ENCODE measurements at places on chromosomes 6 and 20.

DNA sequence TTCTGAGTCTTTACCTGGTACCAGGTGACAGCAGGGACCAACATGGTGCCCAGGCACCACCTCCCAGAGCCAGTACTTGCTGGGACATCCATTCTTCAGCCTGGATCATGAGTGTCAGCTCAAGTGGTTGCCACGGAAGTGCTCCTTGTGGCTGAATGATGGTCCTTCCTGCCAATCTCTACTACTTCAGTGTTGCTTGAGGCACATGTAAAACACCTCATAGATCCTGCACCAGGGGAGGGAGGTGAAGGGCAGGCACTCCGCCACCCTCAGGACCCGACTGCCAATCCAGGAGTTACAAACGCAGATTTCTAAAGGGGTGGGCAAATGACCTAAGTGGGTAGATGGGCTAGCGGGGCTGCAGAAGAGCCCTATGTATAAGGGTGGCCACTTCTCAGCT lies 226.0 kb downstream of the PREX1 start:
- DNase-seq = no peak

DNA sequence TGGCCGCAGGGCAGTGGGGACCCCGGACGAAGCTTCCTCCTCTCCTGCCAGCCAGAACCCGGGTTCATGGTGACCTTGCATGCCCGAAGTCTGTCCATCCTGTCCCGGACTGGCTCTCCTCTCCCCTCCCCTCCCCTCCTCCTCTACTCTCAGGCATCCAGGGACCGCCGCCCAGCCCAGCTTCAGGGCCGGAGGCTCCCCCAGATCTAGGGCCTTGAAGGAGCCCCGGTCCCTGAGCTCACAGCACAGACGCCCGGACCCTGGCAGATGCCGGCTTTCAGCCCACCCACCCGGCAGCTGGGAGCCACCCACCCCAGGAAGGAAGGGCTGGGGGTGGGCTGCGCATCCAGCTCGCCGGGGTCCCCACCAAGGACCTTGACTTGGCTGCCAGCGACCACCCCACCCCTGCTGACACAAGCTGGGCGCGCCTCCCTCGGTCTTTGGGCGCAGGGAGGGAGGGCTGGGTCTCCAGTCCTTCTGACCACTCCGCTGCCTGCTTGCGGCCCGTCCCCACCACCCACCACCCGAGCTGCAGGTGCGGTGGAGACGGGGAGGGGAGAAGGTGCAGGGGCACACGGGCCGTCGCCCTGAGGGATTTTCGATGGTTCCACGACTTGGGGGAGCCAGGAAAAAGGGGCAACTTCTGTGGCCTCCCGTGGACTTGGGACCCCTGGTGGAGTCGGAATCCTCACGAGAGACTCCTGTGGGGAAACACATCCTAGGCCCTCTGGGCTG lies 5.8 kb upstream of the ABHD16B start:
- no peak for DNase-seq

DNA sequence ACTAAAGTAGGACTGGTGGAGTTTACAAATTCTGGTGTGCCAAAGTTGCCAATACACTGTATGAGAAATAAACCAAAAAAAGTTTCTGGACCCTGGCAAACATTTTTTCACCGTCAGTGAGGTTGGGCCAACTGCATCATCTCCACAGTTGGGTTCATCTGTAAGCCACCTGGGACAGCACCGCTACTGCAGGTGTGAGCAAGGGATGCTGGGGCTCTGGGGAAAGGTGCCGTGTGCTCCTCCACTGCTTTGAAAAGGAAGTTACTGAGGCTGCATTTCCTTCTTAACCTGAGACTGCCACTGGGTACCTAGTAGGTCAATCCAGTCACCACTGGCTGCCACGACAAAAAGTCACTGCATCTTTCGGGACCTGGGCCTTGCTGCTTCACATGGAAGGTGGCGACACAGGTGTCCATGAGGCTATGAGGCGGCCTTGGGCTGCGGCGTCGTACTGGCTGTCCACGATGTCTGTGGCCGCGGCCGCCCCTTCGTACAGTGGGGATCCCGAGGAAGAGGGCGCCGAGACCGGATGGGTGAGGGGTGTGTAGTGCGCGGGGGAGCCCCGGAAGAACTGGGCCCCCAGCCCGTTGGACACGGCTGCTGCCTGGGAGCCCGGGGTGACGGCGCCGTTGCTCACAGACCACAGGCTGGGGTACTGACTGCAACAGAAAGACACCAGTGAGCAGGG lies 9.6 kb downstream of the TBXT start:
- no peak for DNase-seq

- DNase-seq = peak; percentile 35
Observed at GRCh38 chr6:89242574-89243330, 25.6 kb upstream of the GABRR1 start.

GRCh38 chr6:3284436-3284876 lies 25.7 kb downstream of the PSMG4 start:
- DNase-seq = no peak
